Stimulated activated CD8-positive, alpha-beta memory T cell treated with anti-CD3 and anti-CD28 coated beads, Interleukin-15, amount 100 ng/mL, for 4 hours (primary cell): ENCODE measurements at places on chromosomes 4 and X.

DNA sequence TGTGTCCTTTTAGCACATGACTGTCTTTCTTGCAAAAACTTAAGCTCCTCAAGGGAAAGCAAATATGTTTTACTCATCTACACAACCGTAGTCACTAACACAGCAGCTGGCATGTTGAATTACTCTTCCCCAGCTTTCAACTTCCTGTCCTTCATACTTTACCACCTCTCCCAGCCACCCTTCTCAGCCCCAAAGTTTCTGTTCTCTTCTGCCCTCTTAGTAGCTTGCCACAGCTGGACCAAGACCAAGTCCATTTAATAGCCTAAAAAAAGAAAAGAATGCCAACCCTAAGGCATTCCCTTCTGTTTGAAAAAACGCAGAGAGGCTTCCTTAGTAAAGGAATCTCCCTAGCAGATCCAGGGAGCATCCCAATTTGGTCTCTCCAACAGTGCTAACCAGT is 36.8 kb downstream of the SRPX2 start:
- no peak for DNase-seq

GRCh38 chr4:112895811-112896608 is 153.4 kb upstream of the ANK2 start:
- DNase-seq, result no peak

DNA sequence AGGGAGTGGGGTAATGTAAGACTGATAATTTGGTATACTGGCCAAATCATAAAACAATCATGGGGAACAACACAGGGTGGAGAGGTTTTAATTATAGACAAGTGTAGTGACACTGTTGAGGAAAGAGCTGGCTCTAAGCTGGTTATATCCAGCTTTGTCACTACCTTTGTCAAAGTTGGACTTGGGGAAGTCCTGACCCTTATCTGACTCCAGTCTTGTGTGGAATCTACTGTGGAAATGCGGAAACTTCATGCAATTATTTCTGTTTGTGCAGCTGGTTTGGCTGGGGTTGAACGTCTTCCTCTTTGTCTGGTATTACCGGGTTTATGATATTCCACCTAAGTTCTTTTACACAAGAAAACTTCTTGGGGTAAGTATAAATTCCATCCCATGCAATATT is 2.0 kb downstream of the CYBB start:
- no peak for DNase-seq

GRCh38 chrX:4485912-4486311 is 772.5 kb upstream of the PRKX start:
- no peak for DNase-seq

DNA sequence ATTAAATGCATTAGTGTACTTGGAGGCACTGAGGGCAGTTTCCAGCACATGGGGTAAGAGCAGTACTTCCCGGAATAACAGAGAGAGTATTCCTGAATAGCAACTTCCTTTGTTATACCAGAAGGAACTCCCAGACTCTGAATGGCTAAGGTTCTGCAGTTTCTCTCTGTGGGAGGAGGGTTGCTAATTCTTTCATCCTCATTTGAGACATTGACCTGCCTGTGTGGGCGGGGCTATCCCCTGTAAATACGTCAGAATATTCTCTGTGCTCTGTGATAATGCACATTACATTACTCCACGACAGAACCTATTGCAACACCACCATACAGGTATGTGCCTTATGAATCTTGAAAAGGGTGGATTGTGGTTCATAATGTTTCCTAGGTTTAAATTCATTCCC is 52.7 kb downstream of the SPINK2 start:
- no peak for DNase-seq

DNA sequence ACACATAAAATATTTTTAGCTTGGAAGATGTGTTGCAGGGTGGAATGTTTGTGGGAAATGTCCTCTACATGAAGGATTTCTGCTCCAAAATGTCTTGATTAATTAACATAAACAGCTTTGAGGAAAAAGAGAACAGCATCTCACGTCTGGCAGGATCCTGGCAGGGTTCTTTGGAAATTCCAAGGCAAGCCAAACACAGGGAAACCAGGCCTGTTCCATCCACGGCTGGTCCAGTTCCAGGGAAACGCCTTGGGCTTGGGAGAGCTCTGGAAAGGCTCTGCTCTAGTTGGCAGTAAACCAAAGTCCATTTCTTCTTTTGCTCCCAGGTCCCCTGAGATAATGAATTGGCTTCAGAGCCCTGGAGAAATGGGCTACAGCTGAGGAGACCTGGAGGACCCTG is 42.4 kb upstream of the GAB1 start:
- DNase-seq, result no peak

DNA sequence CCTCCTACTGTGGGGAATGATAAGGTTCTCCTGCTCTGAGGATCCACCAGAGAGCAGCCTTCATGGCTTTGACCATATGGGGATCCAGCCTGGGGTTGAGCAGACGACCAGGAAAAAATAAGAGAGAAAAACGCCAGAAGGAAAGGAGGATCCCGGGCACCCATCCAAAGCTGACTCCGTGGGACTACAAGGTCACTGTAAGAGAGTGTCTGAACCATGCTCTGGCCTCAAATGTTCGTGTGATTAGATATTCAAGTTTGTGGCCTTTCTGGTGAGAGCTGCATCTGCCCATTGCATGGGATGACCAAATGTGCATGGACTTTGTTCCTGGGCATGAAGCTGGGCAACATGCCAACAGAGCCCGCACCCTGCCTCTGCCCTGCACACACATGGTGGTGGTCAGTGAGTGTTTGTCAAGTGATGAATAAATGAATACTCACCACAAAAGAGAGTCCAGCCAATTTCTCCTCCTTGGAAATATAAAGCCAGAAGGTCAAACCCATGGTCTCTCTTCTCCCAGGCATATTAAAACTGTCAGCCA is 346.0 kb upstream of the GATB start:
- DNase-seq, result no peak

DNA sequence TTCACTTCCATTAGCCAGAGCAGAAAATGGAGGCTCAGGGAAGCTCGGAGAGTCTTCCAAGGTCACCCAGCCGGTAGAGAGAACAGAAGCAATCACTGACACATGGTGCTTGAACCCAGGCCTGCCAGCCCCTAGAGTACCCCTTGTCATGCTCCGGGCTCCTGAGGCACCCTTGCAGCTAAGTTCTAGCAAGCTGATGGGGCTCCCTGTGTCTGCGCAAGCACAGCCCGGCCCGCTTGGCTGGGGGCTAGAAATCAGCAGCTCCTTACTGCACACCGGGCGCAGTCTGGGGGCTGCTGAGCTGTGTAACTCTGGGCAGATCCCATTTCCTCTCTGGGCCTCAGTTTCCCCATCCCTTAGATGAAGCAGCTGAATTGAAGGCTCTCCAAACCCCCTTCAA is 102.1 kb upstream of the PSAPL1 start:
- DNase-seq, result no peak

- DNase-seq, result no peak
Observed at GRCh38 chr4:39346856-39347519, 19.2 kb downstream of the RFC1 start.

GRCh38 chr4:154616731-154617130 is 4.3 kb upstream of the FGG start:
- DNase-seq, result no peak

- DNase-seq, result no peak
Observed at GRCh38 chr4:40831146-40831907, 81.6 kb downstream of the NSUN7 start.

DNA sequence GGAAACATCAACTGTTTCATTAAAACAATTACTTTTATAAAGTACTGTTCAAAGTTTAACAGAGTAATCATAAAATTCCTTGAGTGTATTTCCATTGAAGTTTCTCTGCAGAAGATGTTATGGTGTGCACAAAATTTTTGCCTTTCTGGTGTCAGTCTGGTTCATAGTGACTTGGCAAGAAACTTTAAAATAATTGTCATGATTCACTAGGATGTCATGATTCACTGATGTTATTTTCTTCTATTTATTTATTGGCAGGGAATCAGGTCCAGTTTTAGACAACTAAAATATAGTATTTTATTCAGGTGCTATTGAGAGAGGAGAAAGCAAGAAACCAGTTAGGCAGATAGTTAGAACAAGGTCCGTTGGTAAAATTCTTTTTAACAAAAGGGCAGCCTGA is 3.8 kb downstream of the UGT2A1 start:
- DNase-seq, result no peak

- no peak for DNase-seq
Observed at GRCh38 chr4:121140716-121141460, 23.2 kb downstream of the TNIP3 start.

- DNase-seq, result no peak
Observed at GRCh38 chr4:27692158-27692557, 831.5 kb downstream of the STIM2 start.

DNA sequence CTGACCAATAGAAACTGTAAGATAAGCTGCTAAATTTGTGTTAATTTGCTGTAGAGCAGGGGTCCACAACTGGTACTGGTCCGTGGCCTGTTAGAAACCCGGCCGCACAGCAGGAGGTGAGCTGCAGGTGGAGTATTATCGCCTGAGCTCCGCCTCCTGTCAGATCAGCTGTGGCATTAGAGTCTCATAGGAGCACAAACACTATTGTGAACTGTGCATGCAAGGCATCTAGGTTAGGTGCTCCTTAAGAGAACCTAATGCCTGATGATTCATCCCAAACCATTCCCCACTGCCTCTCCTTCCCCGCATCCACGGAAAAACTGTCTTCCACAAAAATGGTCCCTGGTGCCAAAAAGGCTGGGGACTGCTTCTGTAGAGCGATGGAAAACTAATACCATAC is 19.7 kb downstream of the FBXW7 start:
- DNase-seq, result no peak

GRCh38 chrX:95764972-95765451 is 919.6 kb upstream of the DIAPH2 start:
- DNase-seq, result no peak

DNA sequence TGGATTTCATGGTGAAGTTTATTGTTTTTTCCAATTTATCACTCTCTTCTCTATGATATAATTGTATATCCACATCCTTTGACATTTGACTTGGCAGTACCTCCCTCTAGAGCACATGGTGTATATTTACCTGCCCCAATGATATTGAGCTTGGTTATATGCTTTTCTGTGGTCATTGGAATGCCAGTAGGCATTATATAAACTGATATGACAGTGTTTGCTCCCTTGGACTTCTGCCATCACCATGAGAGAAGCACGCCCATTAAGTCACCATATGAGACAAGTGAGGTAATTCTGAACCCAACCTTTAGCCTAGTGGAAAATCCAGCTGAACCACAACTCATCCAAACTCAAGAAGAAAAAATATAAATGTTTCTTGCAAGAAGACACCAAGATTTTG is 2761.5 kb downstream of the ARAP2 start:
- DNase-seq, result no peak

DNA sequence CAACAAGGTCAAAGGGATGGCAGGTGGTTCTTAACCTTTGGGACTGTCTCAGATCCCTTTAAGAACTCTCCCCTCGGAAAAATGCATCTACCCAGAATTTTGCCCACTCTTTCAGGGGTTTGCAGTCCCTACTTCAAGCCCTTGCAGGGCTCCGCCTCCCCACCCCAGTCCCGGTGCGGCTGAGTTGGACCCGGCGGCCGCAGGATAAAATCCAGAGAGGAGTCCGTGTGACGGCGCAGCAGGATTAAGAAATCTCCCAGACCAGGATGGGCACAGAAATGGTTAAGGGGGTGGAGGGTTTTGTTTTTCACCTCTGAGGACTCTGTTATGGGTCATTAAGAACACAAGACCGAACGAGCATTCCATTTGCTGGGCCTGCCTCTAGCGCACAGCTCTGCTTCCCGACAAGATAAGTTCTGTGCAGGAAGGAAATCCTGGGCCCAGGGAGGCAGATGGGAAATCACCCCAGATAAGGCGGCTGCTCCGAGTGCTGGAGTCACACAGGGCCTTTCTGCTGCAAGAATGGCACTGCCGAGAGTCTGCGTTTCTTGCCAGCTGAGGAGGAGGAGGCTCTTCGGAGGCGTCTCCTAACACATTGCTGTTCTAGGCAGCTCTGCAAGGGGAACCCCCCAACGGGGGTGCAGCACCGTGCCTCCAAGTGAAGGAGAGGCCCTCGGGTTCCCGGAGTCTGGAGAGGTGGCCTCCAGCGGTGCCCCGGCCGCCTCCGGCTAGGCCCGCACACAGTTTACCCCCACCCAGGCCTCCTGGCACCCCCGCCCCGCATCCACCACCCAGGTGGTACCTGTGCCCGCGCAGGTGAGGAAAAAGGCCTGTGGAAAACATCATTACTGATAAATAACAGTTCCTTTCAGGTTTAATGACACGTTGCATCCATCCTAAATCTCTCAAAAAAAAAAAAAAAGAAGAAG is 277.6 kb downstream of the BCOR start:
- no peak for DNase-seq

GRCh38 chr4:152106113-152106763 is 345.4 kb upstream of the GATB start:
- no peak for DNase-seq

GRCh38 chrX:153611298-153612095 is 12.6 kb upstream of the CCNQ start:
- DNase-seq, result no peak

DNA sequence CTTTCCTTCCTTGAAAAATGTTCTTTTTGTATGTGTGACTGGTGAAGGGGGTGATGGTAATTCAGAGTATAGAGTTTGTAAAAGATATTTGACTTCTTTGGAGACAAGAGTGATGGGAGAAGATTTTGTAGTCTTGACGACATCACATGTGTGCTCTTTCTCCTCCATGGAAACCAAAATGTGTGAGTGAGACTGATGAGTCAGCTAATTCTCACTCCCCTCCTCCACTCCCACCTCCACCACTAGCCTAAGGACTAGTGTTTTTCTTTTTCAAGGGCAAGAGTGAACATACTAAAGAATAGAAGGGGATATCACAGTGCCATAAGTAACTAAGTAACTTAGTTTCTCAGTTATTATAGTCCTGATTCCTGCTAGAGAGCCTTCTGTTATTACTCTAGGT is 14.0 kb upstream of the DGKK start:
- DNase-seq, result no peak

- no peak for DNase-seq
Observed at GRCh38 chr4:26288355-26288909, 32.4 kb upstream of the RBPJ start.

DNA sequence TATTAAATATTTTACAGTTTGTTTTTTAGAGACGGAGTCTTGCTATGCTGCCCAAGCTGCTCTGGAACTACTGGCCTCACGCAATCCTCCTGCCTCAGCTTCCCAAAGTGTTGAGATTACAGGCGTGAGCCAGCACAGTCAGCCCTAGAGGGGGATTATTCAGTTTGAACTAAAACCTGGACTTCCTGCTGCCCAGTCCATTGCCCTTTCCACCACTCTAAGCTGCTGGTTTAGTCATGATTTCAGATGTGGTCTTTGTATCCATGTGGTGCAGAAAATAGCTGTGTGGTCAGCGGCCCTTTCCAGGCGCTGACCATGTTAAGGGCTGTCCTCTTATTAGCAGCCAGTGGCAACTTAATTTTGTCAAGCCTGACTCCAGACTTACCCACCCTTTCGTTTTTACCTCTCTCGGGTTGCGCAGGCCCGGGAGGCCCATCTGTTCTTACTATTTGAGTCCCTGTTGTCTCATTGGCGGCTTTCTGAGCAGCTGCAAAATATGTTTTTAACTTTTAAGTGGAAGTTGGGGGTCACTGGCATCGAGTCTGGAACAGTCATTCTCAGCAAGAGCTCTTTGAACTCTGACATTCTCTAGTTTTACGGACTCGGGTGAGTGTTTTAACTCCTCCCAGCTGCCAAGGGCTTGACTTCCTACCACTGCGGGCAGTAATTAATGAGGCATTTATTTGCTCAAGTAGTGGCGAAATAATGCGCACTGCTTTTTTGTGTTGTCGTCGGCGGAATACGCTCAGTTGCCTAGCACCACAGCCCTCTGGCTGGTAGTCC is 773 bp upstream of the VMA21 start:
- no peak for DNase-seq
